ENCODE measurements at places on chromosomes 3 and 15.
A peak's percentile ranks its signal among the peaks of the same experiment; 100 is the strongest.

- DNase-seq: no peak
Measured at GRCh38 chr3:105674437-105675065, 194.3 kb downstream of the CBLB start.

DNA sequence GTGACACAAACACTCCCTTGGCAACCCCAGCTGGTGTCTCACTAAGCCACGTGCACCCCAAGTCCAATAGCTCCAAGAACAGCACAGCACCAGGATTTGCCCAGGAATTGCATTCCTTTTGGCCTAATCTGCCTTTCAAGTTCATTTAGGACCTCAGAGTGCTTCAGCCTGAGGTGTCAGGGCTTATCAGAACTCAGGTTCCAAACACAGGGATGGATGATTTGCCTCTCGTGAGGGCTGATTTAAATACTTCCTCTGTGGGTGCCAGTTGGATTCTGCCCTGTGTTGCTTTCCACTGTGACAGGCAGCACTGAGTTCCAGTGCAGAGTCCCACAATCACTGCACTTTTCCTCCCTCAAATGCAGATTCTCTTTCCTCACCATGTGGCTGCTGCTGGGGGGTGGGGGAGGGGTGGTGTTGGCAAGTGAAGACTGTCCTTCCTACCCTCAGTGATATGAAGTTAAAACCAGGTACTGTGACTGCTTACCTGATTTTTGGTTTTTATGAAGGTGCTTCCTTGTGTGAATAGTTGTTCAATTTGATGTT lies 204.3 kb upstream of the STAC start:
- no peak for DNase-seq

DNA sequence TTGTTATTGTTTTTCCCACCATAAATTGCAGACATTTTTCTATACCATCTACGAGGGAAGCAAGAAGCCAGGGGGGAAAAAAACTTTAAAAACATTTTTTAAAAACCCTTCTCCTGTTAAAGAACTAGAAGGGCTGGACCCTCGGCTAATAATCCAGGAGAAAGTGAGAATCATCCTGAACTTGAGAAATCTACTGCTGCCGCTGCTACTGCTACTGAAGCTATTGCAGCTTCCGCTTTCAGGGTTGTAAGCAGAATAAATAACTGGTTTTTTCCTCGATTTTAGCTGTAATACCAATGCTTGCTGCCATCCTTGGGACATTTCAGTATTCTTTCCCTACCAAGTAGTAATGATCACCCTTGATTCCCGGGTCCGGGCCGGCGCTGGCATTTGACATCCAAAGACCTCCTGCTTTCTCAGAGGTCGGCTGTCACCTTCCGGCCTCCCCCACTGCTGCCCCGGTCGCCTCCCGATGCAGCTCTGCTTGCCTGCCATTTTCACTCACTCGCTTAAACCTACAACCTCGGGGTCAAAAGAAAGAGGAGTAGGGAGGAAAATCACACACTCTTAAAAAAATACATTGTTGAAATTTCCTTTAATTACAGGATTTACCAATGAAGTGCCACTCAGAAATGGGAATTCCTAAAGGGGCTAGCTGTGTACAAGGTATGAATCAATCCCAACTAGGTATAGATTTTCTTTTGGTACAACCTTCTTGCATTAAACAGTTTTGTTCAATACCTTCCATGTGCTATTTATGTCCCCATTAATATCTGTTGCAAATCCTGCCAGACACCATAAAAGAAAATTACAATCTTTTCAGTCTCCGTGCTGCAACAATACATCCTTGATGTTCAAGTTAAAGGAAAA lies 674 bp upstream of the MECOM start:
- peak; percentile 27 for DNase-seq

GRCh38 chr15:68821190-68821840 lies 620 bp upstream of the ANP32A start:
- peak; percentile 36 for DNase-seq

- no peak for DNase-seq
Measured at GRCh38 chr3:183409219-183409618, 19.2 kb downstream of the MCF2L2 start.

- DNase-seq: no peak
Measured at GRCh38 chr3:51400166-51400565, 9.1 kb downstream of the RBM15B start.

- DNase-seq: no peak
Measured at GRCh38 chr3:132283440-132283839, 33.8 kb upstream of the ACP3 start.

- DNase-seq: no peak
Measured at GRCh38 chr3:54832876-54833275, 95.0 kb downstream of the LRTM1 start.

- no peak for DNase-seq
Measured at GRCh38 chr3:121477589-121477988, 68.2 kb downstream of the POLQ start.

- DNase-seq: peak; percentile 92
Measured at GRCh38 chr15:52078876-52079700, 33.5 kb downstream of the BCL2L10 start.

DNA sequence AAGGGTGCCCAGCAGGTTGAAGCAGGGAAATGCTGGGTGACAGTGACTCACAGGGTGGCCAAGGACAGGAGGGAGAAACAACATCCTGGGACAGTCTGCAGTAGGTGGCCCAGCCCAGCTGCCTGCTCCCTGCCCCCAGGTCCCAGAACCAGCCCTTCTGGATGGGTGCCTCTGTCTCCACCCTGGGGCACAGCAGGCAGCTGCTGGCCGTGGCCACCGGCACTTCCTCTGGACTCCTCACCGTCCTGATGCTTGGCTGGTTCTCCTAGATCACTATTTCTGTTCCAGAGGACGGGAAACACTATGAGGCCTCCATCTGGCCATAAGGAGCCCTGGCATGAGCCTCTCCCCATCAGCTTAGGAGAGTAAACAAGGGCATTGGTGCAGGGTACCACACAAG lies 258.9 kb downstream of the XXYLT1 start:
- DNase-seq: no peak

DNA sequence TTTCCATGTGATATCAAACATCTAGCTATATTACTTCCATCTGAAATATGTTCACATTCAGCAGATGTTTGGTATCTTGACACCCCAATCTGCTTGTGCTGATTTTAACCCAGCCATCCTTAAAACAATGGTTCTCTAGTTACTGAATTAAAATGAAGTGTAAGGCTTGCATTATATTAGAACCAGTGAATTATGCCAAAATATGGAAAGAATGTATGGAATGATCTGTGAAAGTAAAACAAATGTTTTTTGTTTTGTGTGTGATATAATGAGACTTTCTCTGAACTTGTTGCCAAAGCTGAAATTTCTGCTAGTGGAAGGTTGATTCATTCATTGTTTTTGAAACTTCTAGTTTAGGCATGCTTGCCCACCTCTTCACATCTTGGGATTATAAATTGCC lies 317.1 kb downstream of the MEX3B start:
- no peak for DNase-seq

- DNase-seq: no peak
Measured at GRCh38 chr3:24487325-24488262, 7.1 kb downstream of the THRB start.

- no peak for DNase-seq
Measured at GRCh38 chr3:131630097-131630496, 127.3 kb upstream of the MRPL3 start.

- DNase-seq: no peak
Measured at GRCh38 chr3:50174517-50174895, 16.9 kb upstream of the GNAT1 start.

DNA sequence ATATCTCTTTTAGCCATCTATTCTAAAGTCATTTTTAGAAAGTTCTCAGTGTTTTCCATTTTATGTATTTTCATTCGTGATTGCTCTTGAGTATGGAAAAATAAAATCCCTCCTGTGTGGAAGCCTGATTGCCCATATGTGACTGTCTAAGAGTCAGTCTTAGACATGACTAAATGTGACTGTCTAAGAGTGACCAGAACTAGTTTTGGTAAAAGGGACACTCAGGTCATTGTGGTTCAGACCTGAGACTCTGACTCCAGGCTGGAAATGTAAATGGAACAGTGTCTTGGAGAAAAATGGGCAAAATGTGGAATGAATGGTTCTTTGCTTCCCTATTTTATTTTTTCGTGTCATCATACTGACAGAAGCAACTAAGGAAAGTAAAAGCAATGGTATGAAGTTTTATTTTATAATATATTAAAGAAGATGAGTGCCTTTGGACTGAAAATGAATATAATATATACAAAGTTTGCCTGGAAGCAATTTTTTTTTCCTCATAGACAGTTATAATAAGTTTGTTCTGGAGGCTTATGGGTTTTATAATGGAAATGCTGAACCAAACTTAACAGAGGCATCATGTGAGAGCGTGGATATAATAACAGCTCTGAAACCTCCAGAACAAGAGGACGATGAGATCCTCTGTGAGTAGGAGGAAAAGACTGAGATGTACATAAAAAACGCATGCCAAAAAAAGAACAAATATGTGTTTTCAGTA lies 264.4 kb downstream of the ZPLD1 start:
- no peak for DNase-seq

- peak; percentile 74 for DNase-seq
Measured at GRCh38 chr15:73950831-73951561, 24.7 kb downstream of the LOXL1 start.

DNA sequence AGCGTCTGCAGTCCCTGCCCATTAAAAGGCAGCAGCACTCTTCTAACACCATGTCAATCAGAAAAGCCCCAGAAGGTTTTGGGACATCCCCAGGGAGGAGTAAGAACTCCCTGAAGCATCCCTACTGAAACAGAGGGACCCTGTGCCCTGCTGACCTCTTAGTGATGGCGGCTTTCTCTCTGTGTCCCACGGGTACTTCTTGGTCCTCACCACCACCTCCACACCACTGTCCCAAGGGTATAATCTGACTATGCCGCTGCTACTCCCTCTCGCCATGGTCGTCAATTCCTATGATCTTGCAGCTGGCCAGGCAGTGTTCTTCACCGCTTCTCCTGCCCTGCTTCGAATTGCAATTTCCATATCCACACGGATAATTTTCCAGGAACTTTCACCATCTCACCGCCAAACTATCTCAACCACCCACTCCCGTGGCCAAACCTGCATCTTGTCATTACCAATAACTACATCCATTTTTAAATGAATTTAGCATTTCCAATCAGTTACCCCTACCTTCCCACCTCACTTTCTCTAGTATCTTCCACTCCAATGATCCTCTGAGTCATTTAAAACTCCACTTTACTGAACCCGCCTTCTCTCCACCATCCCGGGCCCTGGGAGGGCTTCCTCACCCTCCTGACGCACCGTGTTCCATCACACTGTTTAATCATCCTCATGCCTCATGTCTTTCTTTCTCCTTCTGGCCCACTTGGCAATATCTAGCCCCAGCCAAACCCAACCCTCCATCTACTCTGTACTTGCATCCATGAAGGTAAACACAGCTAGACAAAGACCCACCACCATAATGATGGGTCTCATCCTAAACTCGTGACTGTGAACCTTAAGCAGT lies 23.7 kb downstream of the PRR23E start:
- DNase-seq: no peak

- no peak for DNase-seq
Measured at GRCh38 chr3:177576746-177577145, 379.5 kb upstream of the TBL1XR1 start.

GRCh38 chr15:45795440-45796069 lies 160.7 kb downstream of the SQOR start:
- peak; percentile 4 for DNase-seq

DNA sequence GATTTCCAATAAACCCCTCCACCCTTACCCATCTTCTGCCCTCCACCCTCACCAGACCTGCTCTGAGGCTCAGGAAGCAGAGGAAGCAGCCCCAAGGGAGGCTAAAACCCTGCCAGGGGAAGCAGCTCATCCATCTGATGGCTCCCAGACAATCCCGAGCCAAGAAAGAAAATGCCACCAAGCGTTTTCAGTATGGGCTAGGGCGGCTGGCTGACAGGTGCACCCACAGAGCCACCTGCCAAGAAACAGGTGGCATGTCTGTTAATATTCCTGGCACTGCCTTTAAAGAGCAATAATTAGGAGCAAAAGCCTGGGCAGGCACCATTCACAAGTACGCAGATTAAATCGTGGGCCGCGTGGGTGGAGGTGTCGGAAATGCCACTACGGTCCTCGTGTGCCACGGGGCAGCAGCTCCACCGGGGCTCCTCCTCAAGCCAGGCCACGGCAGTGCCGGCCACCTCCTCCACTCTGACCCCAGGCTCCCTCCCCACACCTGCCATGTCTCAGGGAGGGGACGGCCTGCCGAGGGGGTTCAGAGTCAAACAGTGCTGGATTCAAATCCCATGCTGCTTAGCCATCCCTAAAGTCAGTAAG lies 23.9 kb upstream of the GRIP2 start:
- DNase-seq: no peak

DNA sequence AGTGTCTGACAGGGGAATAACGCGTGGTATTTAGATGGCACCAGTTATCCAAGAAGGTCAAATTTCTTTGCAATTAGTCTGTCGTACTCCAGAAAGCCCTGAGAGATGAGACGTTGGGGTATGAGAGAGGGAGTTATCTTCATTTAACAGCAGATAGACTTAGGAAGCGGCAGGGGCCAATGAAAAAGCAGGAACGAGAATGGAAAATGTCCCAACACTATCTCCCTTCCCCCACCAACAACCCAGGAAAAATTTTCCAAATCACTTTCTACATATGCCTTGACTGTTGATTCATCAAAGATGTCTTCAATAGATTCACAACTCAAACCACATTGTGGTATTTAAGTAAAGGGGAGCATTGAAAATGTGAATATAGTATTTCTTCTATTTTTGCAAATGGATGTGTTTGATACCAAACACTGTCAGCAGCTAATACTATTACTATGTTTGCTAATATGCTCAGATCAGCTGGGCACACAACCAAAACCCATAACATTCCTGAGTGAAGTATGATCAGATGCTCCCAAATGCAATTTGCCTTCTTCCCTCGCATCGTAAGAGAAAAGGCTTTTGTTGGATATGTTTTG lies 13.3 kb upstream of the GREM1 start:
- DNase-seq: no peak

- DNase-seq: no peak
Measured at GRCh38 chr3:50523279-50523811, 19.9 kb upstream of the CACNA2D2 start.

DNA sequence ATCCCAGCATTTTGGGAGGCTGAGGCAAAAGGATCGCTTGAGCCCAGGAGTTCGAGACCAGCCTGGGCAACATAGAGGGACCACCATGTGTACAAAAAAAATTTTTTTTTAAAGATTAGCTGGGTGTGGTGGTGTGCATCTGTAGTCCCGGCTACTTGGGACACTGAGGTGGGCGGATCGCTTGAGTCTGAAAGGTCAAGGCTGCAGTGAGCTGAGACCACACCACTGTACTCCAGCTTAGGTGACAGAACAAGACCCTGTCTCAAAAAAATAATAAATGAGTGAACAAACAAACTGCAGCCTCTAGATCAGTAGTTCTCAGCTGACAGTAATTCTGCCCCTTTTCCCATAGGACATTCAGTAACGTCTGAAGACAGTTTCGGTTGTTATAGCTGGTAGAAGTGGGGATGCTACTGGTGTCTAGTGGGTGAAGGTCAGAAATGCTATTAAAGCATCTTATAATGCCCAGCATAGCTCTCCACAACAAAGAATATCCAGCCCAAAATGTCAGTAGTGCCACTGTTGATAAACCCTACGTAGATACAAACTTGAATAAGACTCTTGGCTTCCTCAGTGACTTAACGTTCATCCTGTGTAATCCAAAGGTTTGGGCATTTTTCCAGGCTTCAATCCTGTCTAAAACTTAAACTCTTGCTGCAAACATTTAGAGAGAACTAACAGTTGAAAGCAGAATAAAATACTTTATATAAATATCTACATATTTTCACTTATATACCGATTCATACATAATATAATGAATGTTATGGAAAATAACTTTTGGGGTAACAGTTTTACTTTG lies 10.6 kb downstream of the SMC4 start:
- DNase-seq: no peak

Measured in stimulated activated CD4-positive, alpha-beta T cell treated with anti-CD3 and anti-CD28 coated beads, Interleukin-15, amount 100 ng/mL, for 24 hours (primary cell).